ENCODE measurements at places on chromosomes 1 and 21. TPM values are rescaled to one million over a fixed set of nuclear protein-coding genes. Genes with fewer than 3 reads are reported as not detected.

Gene SERTAD4
- total RNA-seq = 2.9 TPM

Gene SPATA46
- not detected for total RNA-seq

Gene C1orf185
- not detected for total RNA-seq

Gene TNFSF4
- 5.4 TPM for total RNA-seq

Gene NBPF4
- total RNA-seq = not detected

Gene ZNF593OS
- not detected for total RNA-seq

Gene CIART
- total RNA-seq = 20.5 TPM

Gene ALG6
- total RNA-seq = 9.0 TPM

Gene TGFB2
- total RNA-seq = 6.2 TPM

Gene CYP4Z1
- total RNA-seq = 1.1 TPM

Gene SERINC2
- total RNA-seq = 3.6 TPM

Gene COA7
- total RNA-seq = 9.6 TPM

Gene PKN2
- total RNA-seq = 47.8 TPM

Gene GUCA2B
- total RNA-seq = not detected

Gene C1orf141
- not detected for total RNA-seq

Gene IGSF21
- total RNA-seq = 3.5 TPM

Gene TMPRSS2
- total RNA-seq = 0.19 TPM

Gene CYP4A22
- not detected for total RNA-seq

Gene VWA5B1
- total RNA-seq = not detected

Gene HES4
- total RNA-seq = 77.6 TPM

Gene SLC22A15
- total RNA-seq = 2.3 TPM

Gene OSBPL9
- total RNA-seq = 110 TPM

Gene RPTN
- not detected for total RNA-seq

Gene SLC44A3
- 1.3 TPM for total RNA-seq

Gene AMY2A
- total RNA-seq = 1.9 TPM

Gene SLC2A1
- total RNA-seq = 106 TPM

Measured in gastroesophageal sphincter (tissue), 4 donors.